ENCODE measurements at places on chromosomes 5 and 9.

GRCh38 chr9:127485995-127486394 lies 34.7 kb downstream of the LRSAM1 start:
- DNase-seq, result no peak

DNA sequence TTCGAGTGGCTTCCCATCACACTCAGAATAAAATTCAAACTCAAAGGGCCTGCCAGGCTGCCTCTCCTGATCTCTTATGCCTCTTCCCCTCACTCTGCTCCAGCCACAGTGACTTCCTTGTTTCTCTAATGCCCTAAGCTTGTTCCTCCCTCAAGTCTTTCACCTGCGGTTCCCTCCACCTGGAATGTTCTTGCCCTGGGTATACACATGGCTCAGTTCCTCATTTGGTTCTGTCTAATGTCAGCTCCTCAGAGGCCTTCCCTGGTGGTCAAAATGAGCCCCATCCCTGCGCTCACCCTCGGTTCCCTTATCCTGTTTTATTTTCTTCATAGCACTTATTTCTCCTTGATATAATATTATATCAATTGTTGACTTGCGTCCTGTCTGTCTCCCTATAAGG lies 12.7 kb upstream of the CYSTM1 start:
- DNase-seq, result no peak

GRCh38 chr5:136080483-136081216 lies 51.9 kb downstream of the TGFBI start:
- DNase-seq, result peak; percentile 90

DNA sequence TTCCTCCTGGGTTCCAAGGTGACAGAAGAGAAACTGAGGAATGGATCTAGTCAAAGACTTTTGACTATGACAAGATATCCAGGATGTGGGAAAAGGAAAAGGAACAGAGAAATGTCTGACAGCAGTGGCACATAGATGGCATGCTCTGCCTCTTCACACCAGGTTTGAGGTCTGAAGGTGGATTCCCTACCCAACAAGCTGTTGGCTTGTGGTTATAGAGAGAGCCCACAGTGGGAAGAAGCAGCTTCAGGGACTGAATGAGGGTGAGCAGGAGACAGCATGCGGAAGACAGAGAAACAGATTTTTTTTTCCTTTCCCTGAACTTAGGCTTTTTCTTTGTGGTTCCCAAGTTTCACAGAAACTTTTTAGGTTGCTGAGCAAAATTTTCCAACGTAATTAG lies 20.6 kb downstream of the IFNW1 start:
- DNase-seq, result no peak

DNA sequence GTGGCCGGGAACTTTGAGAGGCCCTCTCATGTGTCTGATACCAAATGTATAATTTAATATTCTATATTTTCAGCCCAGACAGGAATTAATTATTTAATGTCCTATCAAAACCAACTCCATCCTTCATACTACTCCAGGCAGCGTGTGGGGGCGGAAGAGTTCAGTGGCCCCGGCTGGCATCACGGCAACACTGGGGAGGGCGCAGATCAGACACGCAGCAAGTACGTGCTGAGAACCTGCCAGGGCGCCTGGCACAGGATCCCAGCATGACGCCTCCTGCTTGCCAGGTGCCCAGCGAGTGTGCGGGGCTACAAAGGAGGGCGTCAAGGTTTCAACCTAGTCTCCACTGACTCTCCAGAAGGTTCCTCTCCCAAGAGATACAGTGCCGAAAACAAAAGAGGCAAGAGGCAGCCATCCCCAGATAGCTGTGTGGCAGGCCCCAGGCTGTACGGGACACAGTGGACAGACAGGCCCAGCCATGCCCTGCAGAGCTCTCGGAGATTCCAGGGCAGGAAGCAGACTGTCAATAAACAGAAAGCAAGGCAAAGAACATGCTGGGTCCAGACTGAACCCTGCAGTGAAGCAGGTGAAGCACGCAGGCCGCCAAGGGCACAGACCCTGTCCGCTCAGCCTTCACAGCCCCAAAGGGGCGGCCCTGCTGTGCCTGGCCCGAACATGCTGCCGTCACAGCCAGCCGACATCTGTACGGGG lies 110.3 kb downstream of the VAV2 start:
- DNase-seq, result no peak

DNA sequence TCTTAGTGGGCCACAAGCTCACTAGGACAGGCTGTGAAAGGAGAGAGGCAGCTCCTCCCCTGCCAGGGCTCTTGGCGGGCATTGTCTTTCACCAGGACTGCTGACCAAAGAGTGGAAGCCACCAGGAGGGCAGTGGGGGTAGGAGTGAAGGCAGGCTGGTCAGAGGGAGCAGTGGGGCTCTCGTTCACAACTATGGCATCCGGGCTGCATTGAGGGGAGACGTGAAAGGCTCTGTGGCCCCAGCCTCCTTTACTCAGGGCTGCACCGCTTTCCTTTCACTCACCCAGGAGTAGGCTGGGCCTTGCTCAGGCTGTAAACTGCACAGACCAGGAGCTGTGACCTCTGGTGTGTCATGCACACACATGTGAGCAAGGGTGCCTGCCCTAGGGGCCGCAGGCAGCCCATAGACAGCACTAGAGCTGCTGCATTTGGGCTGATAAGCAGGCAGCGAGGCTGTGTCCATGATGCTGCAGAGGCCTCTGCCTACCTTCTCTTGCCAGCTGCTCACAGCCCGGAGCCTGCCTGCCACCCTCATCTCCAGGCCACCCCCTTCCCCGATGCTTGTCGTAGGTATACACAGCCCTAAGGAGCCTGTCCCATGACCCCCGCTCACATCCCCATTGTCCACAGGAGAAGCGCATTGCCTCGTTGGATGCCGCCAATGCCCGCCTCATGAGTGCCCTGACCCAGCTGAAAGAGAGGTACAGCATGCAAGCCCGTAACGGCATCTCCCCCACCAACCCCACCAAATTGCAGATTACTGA lies 130.4 kb downstream of the DAB2IP start:
- no peak for DNase-seq

Measured in cardiac septum (tissue), 1 donor.